ENCODE measurements at places on chromosomes 7 and 10.

DNA sequence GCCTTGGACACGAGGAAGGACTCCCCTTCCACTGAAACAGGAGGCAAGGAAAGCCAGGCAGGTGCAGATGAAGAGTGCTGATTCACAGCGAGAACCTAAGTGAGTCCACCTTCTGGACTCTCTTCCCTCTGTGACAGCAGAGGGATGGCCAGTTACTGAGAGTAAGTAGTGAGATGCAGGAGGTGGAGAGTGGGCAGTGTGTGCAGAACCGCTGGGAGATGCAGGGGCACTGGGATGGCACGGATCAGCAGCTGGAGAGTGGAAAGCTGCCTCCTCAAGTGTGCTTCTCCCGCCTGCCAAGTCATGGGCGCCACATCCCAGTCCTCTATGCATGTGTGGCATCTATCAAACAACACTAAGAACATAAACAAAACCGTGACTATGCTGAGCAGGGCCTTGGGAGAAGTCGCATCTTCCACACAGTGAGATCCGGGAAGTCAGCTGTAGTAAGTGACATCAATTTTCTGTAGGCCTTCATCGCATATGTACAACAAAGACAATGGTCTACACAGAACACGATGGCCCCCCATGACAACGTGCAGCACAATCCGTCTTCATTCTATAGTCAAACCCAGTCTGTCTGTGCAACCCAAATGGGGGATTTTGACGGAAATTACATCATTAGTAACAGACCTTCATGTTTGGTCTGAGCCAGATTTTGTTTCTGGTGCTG is 217.4 kb upstream of the KLF14 start:
- no peak for DNase-seq

GRCh38 chr10:103942866-103943265 is 24.1 kb upstream of the SLK start:
- no peak for DNase-seq

GRCh38 chr10:70254778-70255328 is 21.6 kb upstream of the PPA1 start:
- DNase-seq = no peak

GRCh38 chr10:49594594-49594993 is 15.5 kb upstream of the SLC18A3 start:
- no peak for DNase-seq

GRCh38 chr10:110011681-110012080 is 3.9 kb downstream of the ADD3 start:
- DNase-seq = no peak

GRCh38 chr7:47937065-47937687 is 11.1 kb downstream of the PKD1L1 start:
- DNase-seq = no peak

DNA sequence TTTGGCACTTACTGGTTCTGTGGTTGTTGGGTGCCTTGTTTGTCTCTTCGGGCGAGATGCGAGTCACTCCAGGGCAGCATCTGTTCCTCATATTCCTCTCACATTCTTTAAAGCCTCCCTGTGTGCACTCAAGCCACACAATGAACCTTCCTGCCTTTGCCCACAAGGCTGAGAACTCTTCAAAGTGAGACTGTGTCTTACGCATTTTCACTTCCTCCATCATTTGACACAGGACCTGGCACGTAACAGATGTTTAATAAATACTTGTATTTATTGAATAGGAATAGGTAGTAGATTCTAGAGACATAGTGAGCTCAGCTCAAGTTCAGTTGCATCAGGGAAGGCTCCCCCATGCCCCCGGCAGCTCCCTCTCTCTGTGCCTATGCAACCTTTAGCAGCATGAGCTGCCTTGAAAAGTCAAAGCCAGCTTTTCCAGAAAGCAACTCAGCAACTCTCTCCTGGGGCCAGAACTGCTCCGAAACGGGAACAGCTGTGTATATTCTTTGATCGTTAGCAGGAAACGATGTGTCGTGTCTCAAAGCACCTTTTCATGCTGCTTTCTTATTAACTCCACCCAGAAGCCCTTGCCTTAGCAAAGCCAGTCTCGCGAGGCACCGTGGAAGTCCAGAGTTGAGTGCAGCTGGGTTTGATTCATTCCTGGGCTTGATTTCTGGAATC is 97.5 kb downstream of the PFKFB3 start:
- no peak for DNase-seq

GRCh38 chr7:152424348-152425108 is 11.3 kb downstream of the KMT2C start:
- no peak for DNase-seq

- DNase-seq = no peak
These were observed 44.1 kb upstream of the ADO start for GRCh38 chr10:62760401-62760800.

DNA sequence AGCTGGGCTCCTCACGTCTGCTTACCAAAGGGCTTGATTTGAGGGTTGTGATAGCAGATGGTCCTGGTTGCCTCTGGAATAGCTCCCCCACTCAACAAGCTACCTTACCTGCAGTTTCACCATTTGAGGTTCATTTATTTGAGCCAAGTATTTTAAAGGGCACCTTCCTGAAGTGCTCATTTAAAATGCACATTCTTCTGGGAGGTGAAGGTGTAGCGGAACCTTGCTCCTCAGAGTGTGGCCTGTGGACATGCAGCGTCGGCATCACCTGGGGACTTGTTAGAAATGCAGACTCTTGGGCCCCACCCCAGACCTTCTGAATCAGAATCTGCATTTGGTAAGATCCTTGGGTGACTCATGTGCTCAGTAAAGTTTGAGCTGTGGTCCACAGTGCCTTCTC is 2.3 kb downstream of the CDH23 start:
- DNase-seq = no peak

DNA sequence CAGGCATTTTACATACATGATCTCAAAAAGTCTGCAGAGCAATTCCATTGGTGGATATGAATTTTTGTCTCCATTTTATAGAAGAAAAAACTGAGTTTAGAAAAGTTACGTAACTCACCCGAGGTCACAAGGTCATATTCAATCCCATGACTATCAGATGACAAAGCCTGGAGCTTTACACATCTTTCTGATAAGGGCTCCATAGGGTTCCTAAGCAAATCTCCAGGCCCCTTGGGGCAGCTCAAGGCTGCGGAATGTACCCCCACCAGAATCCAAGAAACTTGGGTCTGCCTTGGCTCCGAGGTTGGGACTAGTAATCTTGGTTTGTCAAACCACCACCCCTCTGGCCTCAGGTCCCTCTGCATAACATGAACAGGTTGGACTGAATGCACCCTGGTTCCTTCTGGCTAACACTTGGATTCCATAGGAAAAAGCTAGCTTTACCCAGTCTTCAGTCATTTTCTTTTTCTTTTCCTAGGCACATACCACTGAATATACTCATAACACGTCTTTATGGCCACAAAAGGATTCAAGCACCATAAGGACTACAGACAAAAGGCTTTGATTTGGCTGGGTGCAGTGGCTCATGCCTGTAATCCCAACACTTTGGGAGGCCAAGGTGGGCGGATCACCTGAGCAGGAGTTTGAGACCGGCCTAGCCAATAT is 55.5 kb downstream of the PIP4K2A start:
- DNase-seq = no peak

GRCh38 chr10:126928274-126928673 is 23.0 kb downstream of the DOCK1 start:
- no peak for DNase-seq

GRCh38 chr7:43905956-43906330 is 453 bp downstream of the URGCP start:
- no peak for DNase-seq

GRCh38 chr10:14736043-14736442 is 38.7 kb downstream of the FAM107B start:
- no peak for DNase-seq

DNA sequence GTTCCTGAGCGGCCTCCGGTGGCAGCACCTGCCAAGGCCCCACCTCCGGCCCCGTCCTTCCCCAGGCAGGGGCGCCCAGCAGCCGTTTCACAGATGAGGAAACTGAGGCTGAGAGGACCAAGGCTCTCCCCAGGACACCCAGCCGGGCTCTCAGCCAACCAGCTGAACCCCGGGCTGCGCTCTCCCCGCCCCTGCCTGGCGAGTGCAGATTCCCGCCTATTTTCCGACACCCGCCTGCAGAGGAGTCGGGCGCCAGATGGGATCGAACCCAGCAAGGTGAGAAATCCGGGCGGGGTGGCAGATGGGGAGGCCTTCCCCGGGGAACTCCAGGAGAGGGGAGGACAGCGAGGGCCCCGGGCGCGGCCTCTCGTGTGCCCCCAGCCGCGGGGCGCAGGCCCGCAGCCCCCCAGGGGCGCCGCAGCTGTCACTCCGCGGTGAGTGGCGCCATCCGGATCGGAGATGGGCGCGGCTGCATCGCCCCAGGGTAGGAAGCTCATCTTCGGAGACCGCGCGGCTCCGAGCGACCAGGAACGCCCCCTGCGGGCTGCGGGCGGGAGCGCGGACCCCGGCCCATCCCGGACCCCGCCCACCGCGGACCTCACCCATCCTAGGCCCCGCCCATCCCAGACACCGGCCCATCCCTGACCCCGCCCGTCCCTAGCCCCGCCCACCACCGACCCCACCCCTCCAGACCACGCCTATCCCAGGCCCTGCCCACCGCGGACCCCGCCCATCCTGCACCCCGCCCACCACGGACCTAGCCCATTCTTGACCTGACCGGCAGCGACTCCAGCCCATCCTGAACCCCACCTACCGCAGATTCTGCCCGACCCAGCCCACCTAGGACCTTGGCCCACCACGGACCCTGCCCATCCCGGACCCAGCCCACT is 90.3 kb downstream of the MICALL2 start:
- no peak for DNase-seq

GRCh38 chr7:552868-553635 is 33.4 kb upstream of the PDGFA start:
- DNase-seq = no peak

DNA sequence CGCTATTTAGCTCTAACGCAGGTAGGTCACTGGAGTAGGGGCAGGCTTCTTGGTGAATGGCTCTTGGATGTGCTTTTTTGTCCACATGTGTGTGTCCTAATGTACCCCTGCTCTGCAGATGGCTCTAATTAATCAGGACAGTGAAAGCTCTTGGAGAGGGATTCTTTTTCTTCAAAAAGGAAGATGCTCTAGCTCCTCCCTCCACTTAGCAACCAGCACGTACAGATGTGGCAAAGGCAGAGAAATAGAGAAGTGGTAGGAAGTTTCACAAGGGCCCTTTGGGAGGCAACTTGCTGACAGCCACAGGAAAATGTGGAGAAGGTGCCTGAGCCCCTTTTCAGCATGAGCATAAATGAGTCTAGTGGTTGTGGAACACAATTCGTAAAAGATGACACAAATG is 221.7 kb downstream of the PLXNA4 start:
- DNase-seq = no peak

DNA sequence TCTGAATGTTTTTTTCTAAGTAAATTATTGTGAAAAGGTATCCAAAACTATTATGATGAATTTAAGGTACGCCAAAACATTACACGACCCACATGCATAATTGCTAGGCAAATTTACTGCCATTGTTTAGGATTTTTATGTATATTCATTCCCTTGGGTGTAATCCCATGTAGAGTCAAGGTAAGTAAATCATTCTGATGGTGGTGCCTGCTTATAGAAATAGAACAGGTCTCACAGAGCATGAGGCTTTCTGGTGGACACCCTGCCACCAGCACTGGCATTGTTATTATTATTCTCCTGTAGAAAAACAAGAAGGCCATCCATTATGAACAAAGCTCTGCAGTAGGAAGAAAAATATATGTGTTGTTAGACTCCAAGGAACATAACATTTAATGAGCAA is 111.7 kb upstream of the ZNF804B start:
- no peak for DNase-seq

- no peak for DNase-seq
These were observed 112.8 kb upstream of the AHR start for GRCh38 chr7:17185690-17186070.

GRCh38 chr10:94631077-94631875 is 52.3 kb upstream of the CYP2C18 start:
- no peak for DNase-seq

- no peak for DNase-seq
These were observed 111.5 kb downstream of the ELAPOR2 start for GRCh38 chr7:86947929-86948328.

GRCh38 chr7:31309407-31309806 is 31.1 kb downstream of the NEUROD6 start:
- no peak for DNase-seq

- no peak for DNase-seq
These were observed 124.0 kb upstream of the PRSS58 start for GRCh38 chr7:142381727-142382390.

DNA sequence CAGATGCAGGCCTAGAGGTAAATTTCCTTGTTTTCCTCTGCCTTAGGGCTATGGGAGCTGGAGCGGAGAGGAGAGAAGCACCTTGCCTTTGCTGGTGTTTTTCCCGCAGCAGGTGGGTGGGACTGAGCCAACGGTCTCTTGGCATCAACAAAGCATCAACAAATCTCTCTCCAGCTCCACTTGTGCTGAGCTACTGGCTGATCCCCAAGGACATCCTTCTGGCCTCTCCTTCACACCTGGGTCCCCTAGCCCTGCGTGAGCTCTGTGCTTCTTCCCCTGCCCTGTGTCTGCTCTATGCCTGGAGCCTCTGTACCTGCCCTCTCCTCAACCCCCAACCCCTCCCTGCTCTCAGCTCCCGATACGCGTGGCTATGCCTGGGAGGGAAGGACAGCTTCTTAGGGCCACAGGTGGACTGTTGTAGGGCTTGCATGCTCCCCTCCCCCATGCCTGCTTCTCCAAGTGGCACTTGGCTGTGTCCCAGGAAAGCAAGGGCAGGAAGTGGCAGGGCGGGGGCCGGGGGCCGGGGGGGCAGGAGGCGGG is 3.2 kb upstream of the CLDN4 start:
- no peak for DNase-seq

GRCh38 chr7:135169964-135170273 is 588 bp downstream of the CYREN start:
- DNase-seq = no peak

DNA sequence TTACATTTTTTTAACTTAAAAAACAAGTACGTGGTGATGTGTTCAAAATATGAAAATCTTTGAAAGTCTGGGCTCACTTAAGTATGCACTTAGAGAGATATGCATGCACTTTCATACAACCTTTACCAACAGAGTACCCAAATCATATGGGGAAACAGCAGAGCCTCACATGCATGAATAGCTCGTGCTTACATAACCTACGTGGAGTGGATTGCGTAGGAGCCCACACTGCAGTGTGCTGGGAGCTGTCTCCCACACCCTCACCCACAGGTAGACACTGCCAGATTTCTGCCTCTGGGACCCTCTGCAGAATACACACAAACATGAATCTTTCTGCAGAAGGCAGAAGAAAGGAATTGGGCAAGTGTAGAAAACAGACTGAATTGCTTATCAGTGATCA is 581 bp downstream of the CLCN1 start:
- no peak for DNase-seq

DNA sequence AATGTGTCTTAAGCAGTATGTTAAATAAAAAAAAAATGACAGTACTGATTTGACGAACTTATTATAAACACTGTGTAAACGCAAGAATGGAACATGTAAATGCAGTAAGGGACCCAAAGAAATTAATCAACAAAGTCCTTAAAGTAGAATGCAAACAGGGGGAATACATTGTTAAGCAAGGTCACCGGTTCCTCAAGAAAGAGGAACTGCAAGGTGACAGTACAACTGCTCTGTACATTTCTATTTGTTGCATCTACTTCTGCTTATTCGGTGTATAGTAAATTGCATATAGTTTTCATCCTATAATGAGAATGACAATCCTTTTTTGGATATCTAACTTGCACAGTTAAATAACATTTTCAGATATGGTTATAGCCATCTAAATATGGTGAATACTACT is 387.0 kb upstream of the SEMA3D start:
- no peak for DNase-seq
